ENCODE measurements at places on chromosomes 16 and 17.

GRCh38 chr17:71068408-71068750 is 899.0 kb downstream of the KCNJ2 start:
- DNase-seq, result no peak

DNA sequence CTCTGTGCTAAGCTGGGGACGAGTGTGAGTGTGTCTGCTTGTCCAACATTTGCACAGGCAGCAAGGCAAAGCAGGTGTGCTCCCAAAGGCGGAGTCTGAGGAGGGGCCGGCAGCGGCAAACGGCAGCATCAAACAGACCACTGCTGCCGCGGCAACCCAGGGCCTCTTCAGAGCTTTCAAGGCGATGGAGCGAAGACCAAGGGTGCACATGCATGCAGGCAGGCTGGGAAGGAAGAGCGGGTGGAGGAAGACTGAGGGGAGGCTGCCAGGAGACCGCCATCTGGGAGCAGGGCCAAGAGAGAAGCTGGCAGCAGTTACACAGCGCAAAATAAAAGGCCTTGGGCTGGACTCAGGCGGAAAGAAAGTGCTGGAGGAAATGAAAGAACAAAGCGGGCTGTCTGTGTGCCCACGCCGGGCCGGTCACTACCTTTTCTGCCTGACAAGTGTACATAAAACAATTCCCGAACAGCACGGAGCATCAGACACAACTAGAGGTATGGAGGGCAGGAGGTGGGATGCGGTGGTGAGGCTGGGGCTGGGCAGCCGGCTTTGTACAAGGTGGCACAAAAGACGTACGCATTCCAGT is 8.5 kb downstream of the TIMM22 start:
- no peak for DNase-seq

GRCh38 chr16:84572096-84572495 is 45.8 kb downstream of the COTL1 start:
- no peak for DNase-seq

DNA sequence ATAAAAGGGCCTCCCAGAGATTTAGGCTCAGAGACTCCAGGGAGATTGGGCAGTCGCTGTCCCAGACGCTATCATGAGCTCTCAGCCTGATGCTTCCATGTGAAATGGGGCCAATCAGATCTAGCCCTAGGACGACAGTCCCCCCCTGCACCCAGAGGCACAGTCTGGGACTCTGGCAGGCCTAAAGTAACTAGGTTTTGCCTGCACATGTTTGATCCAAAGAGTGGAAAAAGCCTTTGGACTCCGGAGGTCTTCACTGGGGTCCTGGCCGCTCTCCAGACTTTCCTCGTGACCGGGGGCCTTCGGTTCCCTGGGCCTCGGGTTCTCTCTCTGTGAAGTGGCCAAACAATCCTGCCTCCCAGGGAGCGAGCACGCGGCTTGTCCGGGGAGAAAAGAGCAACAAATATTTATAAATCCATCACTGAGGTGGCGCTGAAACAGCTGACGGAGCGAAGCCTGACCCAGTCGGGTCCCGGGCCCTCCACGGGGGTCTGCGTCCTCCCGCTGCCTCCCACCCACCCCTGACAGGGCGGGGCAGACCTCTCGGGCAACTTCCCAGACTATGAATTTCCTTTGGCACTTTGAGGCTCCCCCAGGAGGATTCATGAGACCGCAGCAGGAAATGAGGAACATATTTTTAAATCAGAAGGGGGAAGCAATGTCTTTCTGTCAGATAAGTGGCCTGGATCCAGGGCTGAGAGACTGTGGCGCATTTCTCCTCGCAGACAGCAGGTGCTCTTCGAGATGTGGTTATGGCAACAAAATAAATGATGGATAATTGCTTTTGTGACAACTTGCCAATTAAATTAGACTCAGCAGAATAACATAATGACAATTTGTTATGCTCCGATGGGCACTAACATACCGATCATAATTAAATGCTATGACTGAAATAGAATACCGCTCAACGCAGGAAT is 38.9 kb downstream of the MRPS23 start:
- DNase-seq, result peak; percentile 14

GRCh38 chr17:64974750-64975317 is 55.6 kb upstream of the LRRC37A3 start:
- DNase-seq, result no peak

- no peak for DNase-seq
Measured at GRCh38 chr17:32803544-32803943, 73.4 kb downstream of the MYO1D start.

DNA sequence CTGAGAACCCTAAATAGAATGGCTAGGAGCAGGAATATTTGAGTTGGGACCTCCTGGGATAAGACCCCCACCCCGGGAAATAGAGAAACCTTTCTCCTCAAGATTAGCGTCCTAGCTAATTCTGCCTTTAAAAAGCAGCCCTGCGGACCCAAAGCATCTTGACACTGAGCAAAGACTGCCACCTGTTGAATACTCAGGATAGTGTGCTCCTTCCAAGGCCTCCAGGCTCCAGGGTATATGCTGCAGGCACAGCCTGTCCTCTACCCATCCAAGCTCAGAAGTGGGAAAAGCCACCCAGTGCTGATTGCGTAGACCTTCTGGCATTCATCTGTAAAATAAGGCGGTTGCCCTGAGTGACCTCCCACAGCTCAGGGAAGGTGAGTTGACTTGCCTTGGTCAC is 456.2 kb upstream of the DYNLRB2 start:
- peak; percentile 25 for DNase-seq

GRCh38 chr17:57517632-57518456 is 227.3 kb downstream of the CCDC182 start:
- no peak for DNase-seq

DNA sequence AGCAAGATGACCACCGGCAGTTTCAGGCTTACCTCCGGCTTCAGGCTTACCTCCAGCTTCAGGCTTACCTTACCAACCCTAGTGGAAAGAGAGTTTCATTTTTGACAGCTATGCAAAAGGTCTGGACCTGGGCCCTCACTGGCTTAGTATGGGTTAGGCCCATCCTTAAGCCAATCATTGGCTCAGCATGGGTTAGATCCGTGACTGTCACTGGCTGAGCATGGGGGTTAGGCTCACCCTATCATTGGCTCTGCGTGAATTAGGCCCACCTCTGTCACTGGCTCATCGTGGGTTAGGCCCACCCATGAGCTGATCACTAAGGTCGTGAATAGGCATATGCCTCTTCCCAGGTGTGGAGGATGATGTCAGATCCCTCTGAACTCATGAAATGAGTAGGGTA is 8.1 kb downstream of the NDE1 start:
- no peak for DNase-seq

DNA sequence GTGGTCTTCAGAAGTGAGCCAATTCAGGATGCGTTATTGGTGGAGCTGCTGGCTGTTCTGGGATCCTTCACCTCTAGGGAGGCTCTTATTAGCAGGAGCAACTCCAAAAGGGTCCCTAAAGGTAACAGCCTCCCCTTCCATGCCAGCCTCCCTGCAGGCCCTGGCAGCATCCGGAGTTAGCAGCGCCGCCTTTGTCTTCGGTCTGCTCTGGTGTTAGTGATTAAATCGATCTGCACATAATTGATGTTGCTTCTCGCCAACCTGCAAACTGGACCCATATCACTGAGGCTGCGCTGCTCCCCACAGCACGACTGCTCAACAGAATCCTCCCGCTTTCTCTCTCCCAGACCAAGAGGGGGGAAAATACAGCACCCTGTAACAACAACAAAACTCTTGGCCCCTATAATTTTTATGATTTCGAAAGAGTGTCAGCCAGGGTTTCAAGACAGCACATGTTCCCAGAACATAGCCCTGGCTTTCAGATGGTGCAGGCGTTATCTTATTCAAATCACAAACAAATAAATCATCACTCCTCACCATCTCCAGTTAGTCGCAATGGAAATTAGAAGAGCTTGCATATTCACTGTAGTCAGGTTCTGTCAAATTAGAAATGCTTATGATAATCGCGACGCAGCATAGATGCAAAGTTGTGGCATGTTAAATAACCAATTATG is 76.0 kb downstream of the IRX3 start:
- no peak for DNase-seq

- peak; percentile 61 for DNase-seq
Measured at GRCh38 chr17:76540381-76541300, 797 bp downstream of the PRCD start.

- DNase-seq, result no peak
Measured at GRCh38 chr16:46911650-46912049, 27.5 kb downstream of the GPT2 start.

- DNase-seq, result no peak
Measured at GRCh38 chr17:7592422-7593021, 2.6 kb upstream of the SOX15 start.

GRCh38 chr16:2450535-2450934 is 9.4 kb upstream of the TEDC2 start:
- DNase-seq, result peak; percentile 69

GRCh38 chr17:38605841-38606645 is at the start of gene SRCIN1:
SRCIN1 (minus strand) TSS chr17:38605952; CDS start chr17:38605705, 247 bp downstream.
- no peak for DNase-seq

DNA sequence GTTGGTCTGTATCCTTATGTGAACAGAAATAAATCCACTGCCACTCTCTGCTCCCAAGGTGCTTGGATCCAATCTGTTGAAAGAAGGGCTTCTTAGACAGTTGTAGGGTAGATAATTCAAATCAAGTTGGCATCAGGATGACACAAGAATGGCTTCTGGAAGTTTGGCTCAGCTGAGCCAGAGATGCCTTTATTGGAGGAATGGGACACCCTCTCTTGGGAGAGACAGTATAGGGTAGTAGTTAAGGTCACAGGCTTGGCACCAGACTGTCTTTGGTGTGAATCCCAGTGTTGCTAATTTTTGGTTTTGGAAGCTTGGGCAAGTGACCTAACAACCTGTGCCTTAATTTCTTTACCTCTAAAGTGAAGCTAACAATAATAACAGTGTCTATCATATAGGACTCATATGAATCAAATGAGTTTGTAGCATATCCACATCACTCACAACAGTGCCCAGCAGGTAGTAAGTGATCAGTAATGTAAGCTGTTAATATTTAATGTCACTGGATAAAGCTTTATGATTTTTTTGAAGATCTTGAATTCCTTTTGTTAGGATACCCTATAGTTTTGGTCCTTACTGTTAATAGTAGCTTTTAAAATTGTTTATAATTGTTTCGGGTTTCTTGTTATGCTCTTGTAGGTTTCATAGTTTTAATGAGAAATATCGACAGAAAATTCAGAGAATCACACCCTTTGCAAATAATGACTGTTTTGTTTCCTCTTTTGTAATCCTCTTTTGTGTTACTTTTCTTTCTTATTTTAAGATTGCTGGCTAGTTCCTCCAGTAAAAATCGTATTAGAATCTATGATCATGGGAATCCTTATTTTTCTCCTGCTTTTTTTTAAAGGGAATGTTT is 19.1 kb downstream of the ZNRF1 start:
- DNase-seq, result no peak

- DNase-seq, result no peak
Measured at GRCh38 chr17:51640108-51640622, 379.8 kb downstream of the UTP18 start.

DNA sequence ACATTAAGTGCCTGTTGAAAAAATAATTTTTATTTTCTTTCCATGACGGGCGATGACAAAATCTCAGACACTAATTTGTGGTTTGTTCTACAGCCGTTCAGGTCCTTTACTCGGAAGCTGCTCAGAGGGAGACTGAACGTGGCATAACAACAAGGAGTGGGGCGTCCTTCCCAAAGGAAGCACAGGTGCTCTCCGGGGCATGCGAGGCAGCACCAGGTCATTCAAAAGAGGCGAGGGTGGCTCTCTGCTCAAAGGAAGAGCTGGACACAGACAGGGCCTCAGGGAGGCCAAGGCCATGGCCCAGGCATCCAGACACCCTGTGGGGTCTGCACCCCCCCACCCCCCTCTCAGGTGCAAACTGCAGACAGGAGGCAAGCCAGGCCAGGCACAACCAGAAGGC is 16.2 kb downstream of the UNKL start:
- DNase-seq, result no peak

DNA sequence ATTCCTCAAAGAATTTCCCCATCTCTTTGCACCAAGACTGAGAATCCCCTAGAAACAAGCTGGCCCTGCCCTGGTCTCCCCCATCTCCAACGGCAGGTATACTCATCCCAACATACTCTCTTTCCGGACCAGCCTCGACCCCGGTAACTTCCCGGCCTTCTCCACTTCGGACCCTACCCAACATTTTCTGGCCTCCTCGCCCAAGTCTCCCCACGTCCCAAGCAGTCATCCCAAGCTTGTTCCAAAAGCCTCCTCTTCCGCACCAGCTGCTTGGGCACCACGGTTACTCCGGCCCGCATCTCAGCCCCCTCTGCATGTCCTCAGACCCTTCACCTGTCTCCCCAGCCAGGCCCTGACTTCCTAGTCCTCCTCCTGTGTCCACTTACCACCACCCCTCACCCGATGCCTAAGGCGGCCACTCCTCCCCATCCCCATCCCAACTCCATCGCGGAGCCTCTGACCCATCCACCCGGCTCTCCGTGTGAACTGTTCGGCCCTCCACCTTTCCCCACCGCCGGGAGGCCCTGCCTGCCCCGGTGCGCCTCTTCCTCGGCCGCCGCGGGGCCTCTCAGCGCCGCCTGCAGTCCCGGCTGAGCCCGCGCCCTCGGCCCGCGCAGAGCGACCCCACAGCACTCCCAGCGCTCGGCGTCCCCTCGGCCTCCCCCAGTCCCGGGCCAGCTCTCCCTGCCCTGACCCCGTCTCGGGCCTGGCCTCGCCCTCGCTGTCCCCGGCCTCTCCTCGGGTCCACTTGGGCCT is 994 bp downstream of the PITPNA start:
- no peak for DNase-seq

- no peak for DNase-seq
Measured at GRCh38 chr17:32155896-32156295, 13.6 kb downstream of the RHOT1 start.

- DNase-seq, result peak; percentile 20
Measured at GRCh38 chr17:1515640-1516387, 598 bp downstream of the INPP5K start.

DNA sequence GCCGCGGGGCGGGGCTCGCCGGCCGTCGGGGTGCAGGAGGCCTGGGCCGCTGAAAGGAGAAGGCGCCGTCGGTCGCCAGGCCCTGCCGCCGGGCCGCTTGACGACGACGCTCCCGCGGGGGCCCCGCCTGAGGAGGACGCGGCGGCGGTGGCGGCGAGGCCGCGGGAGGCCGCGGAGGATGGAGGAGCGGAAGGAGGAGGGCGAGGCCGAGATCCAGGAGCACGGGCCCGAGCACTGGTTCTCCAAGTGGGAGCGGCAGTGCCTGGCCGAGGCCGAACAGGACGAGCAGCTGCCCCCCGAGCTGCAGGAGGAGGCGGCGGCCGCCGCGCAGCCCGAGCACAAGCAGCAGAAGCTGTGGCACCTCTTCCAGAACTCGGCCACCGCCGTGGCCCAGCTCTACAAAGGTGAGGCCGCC is 430 bp downstream of the HAPSTR1 start:
- no peak for DNase-seq
